ENCODE measurements at places on chromosomes 3 and 15.
A peak's percentile ranks its signal among the peaks of the same experiment; 100 is the strongest.

DNA sequence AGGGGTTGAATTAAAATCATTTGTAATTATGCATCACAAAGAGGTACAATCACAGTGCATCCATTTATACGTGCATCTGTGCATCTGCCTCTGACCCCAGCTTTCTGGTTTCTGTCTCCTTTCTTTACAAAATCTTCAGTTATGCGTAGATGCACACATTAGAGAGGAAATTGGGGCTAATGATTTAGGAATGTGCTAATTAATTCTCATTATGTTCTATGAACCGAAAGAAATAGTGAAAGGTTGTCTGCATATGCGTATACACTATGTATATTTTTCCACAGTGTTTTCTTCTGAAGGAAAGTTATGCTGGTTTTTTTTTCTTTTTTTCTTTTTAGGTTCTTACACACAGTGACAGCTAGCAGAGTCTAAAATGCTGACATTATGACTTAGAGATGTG is 71.6 kb downstream of the SAMMSON start:
- DNase-seq = no peak

DNA sequence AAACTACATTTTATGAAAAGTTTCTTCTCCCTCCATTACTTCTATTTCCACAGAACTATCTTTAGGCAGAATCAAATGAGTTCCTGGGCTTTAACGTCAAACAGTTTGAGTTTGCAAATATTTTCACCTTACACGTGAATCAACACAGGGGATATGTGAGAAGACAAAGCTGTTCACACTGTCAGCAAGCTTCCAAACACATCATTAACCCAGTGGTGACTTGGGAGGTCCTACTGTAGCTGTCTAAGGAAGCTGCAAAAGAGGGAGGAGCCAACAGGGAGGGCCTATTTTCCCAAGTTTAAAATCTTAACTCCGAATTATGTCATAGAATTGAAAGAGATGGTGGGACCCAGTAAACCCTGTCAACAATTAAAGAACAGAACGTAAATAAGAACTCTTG is 337.8 kb upstream of the DNAJC19 start:
- no peak for DNase-seq

GRCh38 chr3:192851821-192852372 is 65.8 kb downstream of the MB21D2 start:
- no peak for DNase-seq

GRCh38 chr3:172034786-172035685 is 4.3 kb upstream of the FNDC3B start:
- DNase-seq = no peak

GRCh38 chr3:10582733-10583132 is 77.3 kb upstream of the ATP2B2 start:
- DNase-seq = no peak

DNA sequence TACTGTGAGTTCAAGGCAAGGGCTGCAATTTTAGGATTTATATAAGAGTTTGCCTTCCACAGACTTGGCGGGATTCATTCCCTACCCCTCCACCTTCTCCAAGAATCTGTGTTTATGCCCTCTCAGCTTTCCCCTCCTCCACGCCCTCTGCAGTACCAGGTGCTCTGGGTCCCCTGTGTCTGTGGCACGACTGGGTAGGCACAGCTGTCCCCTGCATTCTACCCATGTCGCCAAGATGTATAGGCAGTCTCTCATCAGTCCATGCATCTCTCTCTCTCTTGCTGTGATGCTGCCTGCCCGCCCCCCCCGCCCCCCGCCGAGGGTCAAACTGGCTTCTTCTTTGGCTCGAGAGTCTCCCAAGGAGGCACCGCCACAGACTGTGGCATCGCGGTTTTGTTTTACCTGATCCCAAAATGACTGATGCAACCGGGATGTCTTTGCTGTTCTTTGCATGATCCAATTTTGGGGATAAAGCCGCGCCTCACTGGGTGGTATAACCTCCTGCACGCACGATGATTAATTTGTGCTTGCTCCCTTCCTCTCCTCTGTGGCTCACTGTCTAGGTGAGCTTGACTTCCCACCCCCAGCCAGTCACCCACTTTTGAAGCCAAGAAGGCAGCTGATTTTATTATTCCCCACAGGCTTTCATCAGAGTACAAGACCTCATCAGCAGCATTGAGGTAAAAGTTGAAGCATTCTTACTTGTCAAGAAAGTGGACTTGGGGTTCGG is 43.7 kb downstream of the EFCAB12 start:
- DNase-seq = no peak

GRCh38 chr3:84825817-84826216 is 133.0 kb upstream of the CADM2 start:
- DNase-seq = no peak

DNA sequence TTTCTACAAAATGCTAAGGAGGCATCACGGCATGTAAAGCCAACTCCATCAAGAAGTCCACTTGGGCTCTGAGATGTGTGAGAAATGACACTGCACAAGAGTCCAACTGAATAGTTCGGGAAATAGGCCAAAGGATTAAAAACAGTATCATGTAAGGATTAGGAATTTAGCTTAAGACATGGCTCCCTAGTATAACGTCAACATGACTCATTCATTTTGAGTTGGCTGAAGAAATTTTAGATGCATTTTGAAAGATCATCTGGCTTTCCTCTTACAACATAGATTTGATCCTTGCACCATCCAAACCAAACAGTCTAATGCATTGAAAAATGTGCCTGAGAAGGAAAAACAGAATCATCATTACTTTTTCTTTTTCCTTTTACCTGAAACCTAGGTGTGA is 109.3 kb upstream of the MME start:
- DNase-seq = no peak

DNA sequence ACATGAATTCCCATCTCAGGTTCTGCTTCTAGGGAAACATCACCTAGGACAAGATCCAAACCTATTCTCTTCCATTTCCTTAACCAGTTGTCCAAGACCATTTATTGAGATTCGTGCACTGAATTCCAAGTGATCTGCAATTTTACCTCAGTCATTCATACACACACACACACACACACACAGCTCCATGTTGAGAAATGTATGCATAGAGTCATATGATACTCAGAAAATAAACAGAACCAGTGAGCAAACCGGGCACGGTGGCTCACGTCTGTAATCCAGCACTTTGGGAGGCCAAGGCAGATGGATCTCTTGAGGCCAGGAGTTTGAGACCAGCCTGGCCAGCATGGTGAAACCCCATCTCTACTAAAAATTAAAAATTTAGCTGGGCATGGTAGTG is 6.1 kb upstream of the KPNA1 start:
- no peak for DNase-seq

- DNase-seq = no peak
Observed at GRCh38 chr3:186464424-186465093, 79.6 kb downstream of the CRYGS start.

GRCh38 chr3:180181387-180181786 is 144.7 kb upstream of the PEX5L start:
- DNase-seq = no peak

GRCh38 chr3:49387721-49388120 is 24.1 kb downstream of the RHOA start:
- DNase-seq = no peak

DNA sequence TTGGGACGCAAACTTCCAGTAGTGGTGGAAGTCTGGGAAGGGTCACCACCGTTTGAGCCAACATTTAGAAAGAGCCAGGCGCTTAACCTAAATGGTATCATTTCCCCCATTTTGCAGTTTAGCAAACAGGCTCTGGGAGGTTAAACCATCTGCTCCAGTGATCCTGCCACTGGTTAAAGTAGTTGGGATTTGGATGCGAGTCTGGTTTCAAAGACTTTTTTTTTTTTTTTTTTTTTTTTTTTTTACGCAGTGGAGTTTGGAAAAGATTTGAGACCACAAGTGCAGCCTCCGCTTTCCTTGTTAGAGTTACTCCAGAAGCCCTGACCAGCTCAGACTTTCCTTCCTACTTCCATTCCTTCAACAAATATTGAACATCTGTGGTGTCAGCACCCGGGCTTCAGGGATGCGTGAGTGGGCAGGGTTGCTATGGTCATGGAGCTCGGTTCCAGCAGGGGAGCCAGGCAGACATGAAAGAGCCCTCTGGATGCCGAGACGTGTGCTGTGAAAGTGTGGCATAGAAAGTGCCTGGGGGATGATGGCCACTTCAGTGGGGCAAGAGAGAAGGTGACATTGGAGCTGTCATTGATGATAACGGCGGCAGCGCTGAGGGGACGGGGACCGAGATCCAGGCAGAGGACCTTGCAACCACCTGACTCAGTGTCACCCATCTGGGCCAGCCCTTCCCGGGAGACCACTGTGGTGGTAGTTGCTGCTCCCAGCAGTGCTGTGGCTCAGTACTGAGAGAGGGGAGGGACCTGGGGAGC is 1.1 kb upstream of the RNU6-1 start:
- DNase-seq = peak; percentile 55

GRCh38 chr15:49589030-49589429 is 31.6 kb downstream of the FAM227B start:
- no peak for DNase-seq

DNA sequence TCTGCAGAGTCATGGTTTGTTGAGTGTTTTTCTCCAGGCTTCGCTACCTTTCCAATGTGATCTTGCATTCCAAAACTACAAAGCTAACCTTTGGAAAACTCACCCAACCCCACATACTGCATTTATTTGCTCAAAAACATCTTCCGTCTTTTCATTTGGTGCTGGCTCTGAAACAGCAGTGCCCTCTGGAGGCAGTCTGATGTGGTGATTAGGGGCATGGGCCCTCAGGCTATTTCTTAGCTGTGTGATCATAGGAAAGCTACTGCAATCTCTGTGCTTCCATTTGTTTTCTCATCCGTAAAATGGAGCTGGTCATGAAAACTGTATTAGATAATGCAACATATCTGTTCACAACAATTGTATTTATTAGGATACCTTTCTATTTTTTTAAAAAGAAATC is 47.0 kb downstream of the MTHFS start:
- no peak for DNase-seq

DNA sequence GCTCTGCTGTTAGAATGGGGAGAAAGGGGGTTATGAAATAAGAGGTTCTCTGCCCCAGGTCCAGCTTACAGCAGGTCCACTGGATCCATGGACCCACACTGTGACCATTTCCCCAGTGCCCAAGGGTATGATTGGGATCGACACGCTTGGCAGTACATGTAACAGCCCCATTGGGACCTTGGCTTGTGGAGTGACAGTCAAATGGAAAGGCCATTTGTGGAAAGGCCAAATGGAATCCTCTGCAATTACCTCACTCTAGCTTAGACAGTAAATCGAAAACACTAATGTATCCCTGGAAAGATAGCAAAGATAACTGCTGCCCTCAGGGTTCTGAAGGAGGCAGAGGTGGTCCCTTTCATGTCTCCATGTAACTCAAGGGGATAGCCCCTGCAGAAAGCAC is 109.1 kb downstream of the MINAR1 start:
- DNase-seq = peak; percentile 38

DNA sequence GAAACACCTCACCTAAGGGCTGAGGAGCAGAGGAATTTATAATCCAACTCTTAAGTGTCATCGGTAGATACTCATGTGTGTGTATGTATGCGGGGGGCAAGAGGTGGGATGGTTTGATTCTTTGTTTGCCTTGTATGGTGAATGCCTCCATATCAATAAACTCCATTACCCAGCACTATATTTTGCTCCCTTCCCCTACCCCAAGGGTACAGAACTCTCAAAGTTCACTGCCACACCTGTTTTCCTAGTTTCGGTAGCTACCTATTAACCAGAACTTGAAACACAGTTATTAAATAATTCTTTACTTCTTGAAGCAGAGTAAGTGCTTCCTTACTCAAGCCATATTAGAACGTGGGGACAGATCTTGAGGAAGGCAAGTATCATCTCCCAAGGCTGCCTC is 400.8 kb upstream of the SUCLG2 start:
- no peak for DNase-seq

DNA sequence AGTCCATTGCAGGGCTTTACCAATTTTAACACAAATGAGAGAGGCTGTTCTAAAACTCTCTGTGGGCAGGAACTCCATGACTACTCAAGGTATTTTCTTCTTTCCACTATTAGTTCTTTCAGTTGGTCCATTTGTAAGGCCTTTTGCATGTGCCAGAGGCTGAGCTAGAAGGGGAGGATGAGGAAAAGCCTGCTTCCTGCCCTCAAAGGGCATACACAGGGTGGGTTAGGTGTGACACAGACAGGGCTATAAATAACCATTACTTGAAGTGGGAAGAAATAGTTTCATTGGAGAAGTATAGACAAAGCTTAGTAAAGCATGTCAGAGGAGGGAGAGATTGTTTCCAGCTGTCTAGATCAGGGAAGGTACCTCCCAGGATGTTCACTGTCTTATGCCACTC is 52.1 kb upstream of the PRTG start:
- DNase-seq = no peak

- DNase-seq = no peak
Observed at GRCh38 chr3:50474717-50475116, 28.7 kb downstream of the CACNA2D2 start.

- DNase-seq = no peak
Observed at GRCh38 chr3:1088503-1088902, 4.3 kb upstream of the CNTN6 start.

- DNase-seq = no peak
Observed at GRCh38 chr15:66830358-66830757, 128.3 kb downstream of the SMAD6 start.

- DNase-seq = no peak
Observed at GRCh38 chr3:193928354-193929209, 207.4 kb upstream of the HES1 start.

DNA sequence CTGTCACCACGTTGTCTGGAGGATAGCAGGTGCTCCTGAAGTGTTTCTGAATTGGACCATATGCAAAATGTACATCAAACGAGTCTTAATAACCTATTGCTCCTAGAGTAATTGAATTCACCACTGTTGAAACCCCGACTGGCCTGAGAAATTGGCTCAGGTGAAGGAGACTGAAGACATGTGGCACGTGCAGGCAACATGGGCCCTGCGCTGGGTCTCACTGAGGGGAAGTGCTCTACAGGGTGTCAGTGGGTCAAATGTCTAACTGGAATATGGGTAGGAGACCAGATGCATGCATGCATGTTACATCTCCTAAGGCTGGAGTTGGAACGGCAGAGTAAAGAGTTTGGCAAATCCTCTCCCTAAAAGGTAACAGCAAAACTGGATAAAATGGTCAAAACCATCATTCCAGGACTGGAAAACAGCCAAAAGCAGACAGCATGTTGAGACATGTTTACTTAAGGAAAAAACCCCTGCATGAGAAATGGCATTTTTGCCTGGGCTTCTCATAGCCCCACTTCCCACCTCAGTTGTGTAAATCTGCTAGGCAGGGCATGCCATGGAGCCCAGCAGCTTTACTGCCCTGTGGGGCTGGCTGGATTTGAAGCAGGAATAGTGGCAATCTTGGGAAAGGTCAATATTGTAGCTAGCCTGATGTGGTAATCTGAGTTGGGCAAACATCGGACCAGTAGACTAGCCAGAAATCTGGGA is 131.3 kb downstream of the TJP1 start:
- DNase-seq = no peak

GRCh38 chr3:141544697-141545096 is 57.9 kb downstream of the RASA2 start:
- DNase-seq = no peak

DNA sequence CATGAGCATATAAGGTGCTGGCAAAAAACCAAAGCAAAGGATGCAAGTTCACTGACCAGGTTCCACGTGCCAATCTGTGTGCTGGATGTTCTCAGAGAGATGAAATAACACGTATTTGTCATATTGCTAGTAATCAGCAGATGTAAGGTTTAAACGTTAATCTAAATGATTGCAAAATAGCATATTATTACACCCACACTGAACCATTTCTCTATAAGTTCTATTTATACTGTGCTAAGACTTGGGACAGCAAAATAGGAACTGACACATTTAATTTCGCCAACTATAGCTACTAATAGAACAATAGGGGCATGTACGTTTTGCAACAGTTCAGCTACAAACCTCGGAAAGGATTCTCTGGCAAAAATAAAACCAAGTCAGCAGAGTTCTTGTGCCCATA is 350.3 kb upstream of the ZNF385D start:
- DNase-seq = no peak

Data from stimulated activated effector memory CD8-positive, alpha-beta T cell treated with anti-CD3 and anti-CD28 coated beads, Interleukin-12 subunit alpha, Interleukin-12 subunit beta, amount 100 ng/mL, for 72 hours (primary cell).